ENCODE measurements at places on chromosomes 2 and 18.

DNA sequence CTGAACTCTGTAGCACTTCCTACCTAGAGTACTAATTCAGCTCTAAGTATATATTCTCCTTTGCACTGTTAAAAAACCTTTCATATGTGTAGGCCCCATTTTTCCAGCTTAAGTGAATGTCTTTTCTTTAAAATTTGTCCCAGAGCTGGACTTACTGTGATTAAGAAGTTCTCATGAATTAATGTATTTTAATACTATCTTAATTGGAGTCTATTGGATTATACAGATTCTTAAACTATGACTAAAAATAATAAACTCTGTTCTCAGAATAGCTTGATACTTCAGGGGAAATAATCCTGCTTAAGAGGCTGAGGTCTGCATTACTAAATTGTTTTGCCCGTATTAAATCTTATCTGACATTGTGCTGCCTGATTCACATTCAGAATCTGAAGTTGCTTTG lies 223.3 kb downstream of the RIT2 start:
- no peak for DNase-seq

DNA sequence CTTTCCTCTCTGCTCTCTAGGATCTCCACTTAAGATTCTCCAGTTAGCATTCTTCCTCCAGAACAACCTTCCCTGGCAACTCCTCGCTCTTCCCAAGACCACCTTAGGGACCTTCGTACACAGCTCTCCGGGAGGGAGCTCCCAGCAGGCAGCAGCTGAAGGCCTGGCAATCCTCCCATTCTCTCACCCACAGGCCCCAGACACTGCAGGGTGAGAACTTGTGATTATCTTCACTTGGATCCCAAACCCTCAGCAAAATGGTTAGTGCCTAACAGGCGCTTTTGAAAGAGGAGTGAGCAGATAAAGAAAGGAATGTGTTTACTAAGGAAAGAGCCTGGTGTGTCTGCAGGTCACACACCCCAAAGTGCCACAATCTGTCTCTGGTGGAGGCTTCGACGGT lies 83.8 kb upstream of the SNTG2 start:
- no peak for DNase-seq

DNA sequence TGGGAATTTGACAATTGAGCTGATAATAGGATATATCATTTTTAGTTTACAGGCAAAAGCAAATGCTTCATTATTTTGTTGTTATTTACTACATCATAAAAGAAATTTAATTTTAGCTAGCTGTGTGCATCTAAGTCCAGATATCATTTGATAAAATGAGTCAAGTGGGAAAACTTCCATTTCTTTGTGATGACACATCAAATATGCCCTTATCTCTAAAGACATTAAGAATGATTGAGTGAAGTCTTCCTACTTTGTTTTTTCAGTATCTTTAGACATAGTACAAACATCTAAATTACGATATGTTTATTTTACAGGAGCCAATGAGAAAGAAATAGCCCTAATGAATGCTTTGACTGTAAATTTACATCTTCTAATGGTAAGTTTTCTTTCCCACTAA lies 77.0 kb downstream of the KYNU start:
- DNase-seq, result no peak

DNA sequence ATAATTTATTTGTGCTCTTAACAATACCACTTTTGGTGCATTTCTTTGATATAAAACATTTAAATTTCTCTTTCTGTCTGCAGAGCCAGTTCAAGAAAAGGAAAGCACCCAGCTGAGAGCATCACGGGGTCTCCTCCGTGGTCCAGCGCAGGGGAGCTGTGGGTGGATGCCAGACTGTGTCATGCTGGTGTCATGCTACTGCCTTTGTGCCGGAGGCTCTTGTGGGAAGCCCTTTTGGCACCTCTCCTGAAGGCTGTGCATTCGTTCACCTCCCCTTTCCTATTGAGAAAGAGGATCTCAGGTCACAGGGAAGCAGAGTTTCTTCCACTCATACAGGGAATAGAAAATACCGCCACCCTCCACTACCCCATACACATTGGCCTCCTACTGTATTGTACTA lies 450.4 kb downstream of the GALR1 start:
- DNase-seq, result no peak

DNA sequence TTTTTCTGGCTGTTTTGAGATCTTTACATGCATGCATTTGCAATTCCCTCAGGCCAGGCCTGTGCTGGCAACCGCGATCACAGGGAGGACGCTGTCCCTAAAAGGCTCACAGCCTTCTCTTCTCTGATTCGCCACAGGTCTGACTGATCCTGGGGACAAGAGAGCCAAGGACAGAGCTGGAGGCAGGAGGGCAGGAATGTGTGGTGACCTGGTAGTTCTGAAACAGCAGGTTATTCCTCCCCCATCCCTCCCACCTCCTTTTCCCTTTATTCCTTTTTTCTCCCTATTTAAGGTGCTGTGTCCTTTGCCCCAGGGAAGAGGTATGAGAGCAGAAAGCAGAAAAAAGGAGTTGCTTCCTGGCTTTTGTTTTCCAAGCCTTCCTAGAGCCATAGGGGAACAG lies 21.9 kb downstream of the TMEM177 start:
- DNase-seq, result no peak

DNA sequence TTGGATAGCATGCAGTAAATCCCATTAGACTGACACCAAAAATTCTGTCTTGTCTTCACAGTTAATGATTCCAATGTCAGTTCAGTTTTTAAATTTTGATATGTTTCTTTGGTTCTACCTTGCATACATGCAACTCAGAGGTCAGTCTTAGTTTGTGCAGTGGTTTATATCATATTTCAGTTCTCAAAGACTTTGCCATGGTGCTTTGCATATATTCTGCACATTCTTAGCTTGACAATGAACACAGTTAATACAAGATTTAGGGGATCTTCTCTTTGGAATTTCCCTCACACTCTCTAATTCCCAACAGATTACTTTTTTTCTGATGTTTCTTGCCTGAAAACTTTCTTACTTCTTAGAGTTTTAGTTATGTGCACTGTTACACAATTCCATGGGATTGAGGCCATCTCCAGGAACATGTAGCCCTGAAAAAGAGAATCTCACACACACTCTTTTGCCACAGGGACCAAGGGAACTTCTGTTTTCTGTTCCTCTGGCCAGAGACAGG lies 17.3 kb downstream of the NOL4 start:
- DNase-seq, result no peak

DNA sequence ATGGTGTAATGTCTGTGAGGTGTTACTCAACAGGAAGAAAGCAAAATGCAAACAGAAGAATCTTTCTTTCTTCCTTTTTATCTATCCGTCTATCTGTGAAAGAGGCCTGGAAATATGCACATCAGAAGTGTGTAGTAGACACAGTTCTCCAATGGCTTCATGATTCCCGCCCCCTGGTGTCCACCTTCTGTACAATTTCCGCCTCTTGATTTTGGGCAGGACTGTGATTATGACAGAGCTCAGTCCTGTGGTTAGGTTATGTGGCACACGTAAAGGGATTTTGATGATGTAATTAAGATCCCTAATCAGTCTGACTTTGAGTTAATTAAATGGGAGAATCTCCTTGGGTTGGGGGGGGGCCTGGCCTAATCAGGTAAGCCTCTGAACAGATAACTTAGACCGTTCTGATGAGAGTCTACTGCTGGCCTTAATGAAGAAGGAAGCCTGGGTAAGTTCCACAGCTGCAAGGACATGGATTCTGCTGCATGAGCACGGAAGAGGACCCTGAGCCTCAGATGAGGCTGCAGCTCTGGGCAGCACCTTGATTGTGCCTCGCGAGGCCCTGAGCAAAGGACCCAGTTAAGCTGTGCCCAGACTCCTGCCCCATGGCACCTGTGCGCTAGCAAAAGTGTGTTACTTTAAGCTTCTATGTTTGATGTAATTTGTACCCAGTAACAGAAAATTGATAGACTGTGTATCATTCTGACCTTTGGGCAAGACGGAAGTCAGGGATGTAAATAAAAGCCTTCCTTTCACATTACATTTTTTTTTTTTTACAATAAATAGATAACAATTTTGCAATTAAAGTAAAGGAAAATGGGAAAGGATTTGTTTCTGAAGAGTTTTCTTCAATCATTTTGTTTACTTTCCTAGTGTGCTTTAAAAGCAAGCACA lies 11.3 kb upstream of the KCNF1 start:
- peak; percentile 12 for DNase-seq

DNA sequence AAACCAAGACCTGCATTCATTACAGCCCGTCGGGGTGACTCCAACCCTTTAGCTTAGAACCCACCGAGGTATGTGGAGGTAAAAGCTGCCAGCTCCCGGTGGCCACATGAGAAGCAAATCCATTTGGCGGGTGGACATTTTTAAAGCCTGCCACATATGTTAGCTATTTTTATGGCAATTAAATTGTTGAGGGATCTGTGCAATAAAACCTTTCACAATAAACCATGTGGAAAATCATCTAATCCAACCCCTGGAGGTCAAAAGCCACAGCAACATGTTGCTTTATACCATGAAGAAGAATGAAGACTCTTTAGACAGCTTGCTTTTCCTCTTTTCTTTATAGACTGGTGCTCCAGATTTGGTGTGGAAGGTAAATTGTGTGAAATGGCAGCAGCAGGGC lies 176.3 kb downstream of the AGPS start:
- DNase-seq, result peak; percentile 21

GRCh38 chr2:31805688-31806087 lies 205.1 kb downstream of the MEMO1 start:
- no peak for DNase-seq

- DNase-seq, result no peak
Measured at GRCh38 chr2:129606496-129607270, 372.8 kb upstream of the RAB6C start.

GRCh38 chr2:158970241-158970751 lies 1.9 kb downstream of the TANC1 start:
- peak; percentile 76 for DNase-seq

DNA sequence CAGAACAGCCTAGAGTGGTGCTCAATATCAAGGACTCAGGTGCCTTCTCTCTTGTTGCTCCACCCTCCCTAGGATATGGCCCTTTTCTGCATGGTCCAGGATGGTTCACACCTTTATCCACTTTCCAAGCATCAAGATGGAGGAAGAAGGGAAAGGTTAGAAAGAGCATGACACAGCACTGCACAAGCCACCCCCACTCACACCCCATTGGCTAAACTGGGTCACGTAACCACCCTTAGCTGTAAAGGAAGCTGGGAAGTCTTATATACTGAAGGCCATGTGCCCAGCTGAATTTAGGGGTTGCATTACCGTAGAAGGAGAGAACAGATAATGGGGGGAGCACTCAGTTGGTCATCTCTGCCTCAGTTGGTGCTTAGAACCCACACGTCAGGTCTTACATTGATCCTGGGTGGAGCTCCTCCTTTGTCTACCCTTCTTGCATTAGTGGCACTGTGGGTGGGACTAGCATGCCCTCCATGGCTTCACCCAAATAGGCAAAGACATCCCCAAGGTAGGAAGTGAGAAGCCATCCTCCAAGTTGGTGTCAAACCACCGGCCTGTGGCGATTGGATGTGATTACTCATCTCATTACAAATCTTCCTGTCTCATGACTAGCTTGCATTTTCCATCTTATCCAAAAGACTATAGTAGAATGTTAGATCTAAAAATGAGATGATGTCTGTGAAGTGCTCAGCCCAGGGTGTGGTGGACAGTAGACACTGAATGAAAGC lies 248.5 kb downstream of the HAUS1 start:
- no peak for DNase-seq

- no peak for DNase-seq
Measured at GRCh38 chr2:213545964-213546475, 261.8 kb downstream of the SPAG16 start.

DNA sequence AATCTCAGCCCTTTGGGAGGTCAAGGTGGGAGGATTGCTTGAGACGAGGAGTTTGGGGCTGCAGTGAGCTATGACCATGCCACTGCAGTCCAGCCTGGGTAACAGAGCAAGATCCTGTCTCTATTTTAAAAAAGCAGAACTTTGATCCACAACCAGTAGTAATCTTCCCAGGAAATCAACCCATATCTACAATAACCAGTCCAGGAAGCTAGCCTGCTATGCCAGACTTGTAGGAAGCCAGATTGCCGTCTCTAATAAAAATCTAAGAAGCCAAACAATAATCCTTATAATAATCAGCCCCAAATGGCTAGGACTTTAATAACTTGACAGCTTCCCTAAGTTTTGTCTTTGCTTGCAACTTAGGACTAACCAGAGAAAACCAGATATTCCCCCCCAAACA lies 9.0 kb upstream of the ALMS1 start:
- DNase-seq, result no peak

DNA sequence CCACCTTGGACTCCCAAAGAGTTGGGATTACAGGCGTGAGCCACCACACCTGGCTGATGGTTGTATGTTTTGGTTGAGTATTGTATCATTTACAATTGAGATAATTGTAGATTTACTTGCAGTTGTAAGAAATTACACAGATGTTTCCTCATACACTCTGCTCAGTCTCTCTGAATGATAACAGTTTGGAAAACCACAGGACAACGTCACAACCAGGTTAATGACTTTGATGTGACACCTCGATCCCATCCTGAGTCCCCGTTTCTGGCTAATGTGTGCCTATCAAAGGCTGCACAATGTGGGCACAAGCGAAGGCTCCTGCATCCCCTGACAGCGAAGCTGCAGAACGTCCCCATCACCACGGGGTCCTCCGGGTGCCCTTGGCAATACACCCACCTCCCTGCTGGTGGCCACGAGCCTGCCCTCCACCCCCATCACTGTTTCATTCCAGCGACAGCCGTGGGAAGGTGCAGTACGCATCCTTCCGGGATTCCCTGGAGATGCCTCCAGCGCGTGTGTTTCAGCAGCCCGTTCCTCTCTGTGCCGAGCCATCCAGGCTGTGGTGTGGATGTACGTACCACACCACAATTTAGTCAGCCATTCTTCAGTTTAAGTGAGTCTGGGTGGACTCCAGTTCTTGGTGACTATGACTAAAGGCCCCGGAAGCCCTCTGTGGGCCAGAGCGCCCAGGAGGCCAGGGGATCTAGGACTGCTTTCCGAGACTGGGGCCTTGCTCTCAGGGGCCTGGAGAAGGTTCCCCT lies 4.3 kb upstream of the PDCD1 start:
- no peak for DNase-seq

DNA sequence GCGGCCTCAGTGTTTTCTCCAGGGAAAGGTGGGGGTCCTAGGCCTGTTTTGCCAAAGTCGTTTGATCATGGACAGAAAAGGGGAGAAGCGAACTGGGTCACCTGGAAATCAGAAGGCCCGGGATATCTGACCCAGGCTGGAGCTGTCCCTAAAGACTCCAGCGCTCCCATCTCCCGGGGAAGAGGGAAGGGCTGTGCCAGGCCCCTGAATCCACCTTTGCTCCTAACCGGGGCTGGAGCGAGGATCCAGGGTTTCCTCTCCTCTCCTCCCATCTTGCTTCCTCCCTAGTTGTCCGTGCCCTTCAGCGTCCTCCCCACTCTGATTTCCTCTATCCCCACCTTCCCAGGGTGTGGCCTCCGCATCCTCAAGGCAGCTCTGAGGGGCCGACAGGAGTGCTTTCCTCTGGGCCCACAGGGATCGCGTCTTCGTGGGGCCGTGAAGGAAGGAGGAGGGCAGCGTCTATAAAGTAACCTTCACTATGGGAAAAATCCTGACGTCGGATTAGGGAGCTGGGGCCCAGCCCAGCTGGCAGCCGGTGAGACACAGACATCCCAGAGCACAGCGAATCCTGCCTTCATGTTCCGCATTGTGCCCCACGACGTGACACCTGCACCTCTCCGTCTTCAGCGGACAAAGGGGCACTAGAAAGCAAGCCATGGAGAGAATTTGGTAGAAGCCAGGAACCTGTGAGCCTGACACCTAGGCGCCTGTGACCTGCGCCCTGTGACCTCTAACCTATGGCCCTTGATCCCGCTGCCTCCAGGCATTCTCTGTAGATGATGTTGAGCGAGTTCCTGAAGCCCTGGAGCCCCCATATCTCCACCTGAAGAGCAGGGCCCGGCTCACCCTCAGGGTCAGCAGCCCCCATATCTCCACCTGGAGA lies 212.7 kb upstream of the SALL3 start:
- no peak for DNase-seq
